ENCODE measurements at places on chromosomes 5 and 9.

- DNase-seq: no peak
These were observed 22.6 kb downstream of the SEMA5A start for GRCh38 chr5:9523090-9523823.

DNA sequence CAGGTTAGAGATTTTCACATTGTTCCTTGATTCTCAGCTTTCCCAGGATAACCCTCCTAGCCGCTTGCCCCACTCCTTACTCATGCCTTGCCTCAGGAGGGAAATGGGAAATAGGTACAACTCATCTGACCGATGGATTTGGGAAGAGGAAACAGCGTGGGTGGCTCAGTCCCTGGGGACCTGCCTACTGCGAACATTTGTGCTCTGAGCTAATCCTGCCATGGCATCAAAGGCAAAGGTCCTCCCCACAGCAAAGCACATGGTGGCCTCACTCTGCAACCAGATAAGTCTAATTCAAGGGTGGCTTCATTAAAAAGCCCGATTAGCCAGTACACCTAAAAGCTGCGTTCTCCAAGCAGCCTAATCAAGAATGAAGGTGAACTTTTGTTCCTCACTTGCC, 82.4 kb upstream of the ADRA1B start:
- no peak for DNase-seq

GRCh38 chr9:33739398-33739797, 56.0 kb upstream of the PRSS3 start:
- no peak for DNase-seq

DNA sequence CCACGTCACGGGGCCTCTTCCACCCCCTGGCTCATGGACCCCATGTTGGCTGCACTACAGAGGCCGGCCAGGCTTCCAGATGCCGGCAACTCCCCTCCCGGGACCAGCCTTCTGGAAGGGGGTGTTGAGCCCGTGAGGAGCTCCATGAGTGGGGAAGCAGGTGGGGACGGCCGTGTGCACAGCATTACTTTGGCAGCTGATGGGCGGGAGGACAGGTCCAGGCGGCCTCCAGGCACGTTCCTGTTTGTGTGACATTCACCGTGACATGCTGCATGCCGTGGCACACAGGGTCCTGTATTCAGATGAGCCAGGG, 29.1 kb upstream of the ABO start:
- no peak for DNase-seq

GRCh38 chr9:127106466-127106855, 16.0 kb downstream of the ANGPTL2 start:
- DNase-seq: no peak

DNA sequence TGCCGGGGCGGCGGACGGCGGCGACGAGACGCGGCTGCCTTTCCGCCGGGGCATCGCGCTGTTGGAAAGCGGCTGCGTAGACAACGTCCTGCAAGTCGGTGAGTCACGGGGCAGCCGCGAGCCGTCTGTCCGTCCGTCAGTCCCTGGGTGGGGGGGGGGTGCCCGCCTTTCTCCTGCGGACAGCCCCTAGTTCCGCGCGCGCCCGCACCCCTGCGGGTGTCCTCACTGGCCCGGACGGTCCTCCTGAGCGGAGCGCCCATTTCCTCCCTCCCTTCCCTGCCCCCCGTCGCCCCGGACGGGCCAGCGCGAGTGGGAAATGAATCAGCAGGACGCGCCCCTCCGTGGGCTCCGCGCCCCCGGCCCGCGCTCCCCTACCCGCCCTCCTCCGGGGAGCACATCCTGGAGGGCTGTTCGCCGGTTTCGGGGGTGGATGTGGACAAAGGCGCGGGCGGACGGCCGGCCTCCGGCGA, 828 bp downstream of the ZSWIM6 start:
- no peak for DNase-seq

- no peak for DNase-seq
These were observed 113.0 kb downstream of the UGCG start for GRCh38 chr9:112009656-112010055.

GRCh38 chr9:114300153-114300845, 22.6 kb upstream of the ORM1 start:
- no peak for DNase-seq

Data from stimulated activated CD8-positive, alpha-beta memory T cell treated with anti-CD3 and anti-CD28 coated beads, Interleukin-7, amount 100 ng/mL, for 48 hours (primary cell).